Left lung (tissue), 14 donors: ENCODE measurements at places on chromosomes 3 and 15. TPM values are rescaled to one million over a fixed set of nuclear protein-coding genes. Genes with fewer than 3 reads are reported as not detected.

Gene LIPH
- polyA plus RNA-seq, result 3.6 TPM

Gene CIP2A
- polyA plus RNA-seq, result 14.0 TPM

DNA sequence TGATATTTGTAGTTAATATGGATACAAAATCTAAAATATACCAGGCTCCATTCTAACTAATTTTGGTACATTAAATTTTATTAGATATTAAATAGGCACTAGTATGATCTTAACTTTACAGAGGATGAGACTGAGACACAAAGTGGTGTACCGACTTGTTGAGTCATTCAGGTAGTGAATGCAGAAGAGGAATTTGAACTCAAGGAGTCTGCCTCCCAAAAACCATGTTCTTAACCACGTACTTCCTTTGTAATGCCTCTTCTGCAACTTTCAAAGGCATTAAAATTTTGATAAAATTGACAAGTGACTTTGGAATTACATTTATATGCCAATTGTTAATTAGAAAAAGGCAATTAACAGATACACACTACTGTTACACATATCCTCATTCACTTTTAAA is 61.8 kb downstream of the ZBBX start:
- no peak for DNase-seq

GRCh38 chr3:30181178-30181465 is 425.3 kb upstream of the TGFBR2 start:
- no peak for DNase-seq

Gene FANCD2OS
- 0.82 TPM for polyA plus RNA-seq

DNA sequence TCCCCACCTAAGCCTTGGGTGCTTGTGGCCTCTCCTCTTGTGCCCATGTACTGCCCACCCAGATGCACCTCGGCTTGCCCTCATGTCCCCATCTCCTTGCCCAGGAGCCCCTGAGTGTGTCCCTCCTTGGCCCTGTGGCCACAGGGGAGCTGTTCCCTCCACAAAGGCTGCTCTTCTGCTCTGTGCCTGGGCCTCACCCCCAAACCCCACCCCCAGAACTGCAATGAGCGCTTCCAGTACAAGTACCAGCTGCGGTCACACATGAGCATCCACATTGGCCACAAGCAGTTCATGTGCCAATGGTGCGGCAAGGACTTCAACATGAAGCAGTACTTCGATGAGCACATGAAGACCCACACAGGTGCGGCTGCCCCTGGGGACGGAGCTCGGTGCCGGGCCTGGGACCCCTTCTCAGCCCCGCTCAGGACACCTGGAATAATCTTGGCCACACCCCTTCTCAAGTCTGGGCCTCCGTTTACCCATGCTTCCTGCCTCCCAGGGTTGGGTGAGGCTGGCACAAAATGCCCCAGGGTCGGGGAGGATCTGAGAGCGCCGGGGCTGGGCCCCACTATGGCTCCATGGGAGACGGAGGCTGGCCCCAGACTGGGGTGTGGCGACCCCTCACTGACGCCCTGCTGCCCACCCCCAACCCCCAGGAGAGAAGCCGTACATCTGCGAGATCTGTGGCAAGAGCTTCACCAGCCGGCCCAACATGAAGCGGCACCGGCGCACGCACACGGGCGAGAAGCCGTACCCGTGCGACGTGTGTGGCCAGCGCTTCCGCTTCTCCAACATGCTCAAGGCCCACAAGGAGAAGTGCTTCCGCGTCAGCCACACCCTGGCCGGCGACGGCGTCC is 10.3 kb downstream of the ZBTB47 start:
- DNase-seq, result no peak

- no peak for DNase-seq
Observed at GRCh38 chr3:112247900-112248299, 46.1 kb downstream of the SLC9C1 start.

Gene NFKBIZ
- 41.0 TPM for polyA plus RNA-seq

- DNase-seq, result peak; percentile 49
Observed at GRCh38 chr3:24640330-24640877, 145.8 kb upstream of the THRB start.

DNA sequence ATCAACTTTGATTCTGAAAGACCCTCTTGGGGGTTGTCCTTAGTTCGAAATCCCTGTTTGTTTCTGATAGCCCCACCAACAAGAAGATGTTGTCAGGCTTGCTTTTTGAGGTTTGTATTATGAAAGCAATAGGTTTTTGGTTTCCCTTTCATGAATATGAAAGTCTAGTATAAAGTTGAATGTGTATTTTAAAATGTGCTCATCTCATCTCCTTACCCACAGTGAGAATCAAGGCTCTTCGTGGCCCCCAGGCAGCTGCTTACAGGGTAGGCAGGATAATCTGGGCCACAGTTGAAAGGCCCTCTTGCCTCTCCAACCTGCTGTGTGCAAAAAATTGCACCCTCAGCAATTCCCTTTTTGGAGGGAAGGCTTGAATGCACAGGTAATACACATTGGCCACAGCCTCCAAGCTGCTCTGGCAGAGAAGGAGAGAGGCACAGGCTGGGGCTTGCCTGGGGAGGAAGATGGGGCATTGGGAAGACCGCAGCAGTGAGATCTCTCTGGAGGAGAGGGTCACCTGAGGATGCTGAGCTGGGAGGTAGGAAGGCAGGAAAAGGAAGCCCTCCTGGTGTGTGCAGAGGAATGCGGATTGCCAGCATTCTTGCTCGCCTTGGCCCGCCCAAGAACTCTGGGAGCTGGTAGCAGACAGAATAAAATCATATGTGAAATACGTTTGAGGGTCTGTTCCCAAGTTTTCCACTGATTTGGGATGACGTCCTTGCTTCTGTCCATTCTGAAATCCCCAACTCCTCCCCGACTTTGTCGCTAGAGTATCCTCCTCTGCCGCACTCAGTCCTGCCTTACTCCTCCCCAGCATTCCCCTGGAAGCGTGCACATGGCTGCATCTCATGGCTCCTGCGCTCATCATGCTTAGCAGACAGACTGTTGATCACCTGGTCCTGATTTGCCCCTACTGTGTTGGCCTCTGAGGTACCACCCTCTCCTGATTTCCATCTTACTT is 196.4 kb downstream of the RPLP1 start:
- no peak for DNase-seq

DNA sequence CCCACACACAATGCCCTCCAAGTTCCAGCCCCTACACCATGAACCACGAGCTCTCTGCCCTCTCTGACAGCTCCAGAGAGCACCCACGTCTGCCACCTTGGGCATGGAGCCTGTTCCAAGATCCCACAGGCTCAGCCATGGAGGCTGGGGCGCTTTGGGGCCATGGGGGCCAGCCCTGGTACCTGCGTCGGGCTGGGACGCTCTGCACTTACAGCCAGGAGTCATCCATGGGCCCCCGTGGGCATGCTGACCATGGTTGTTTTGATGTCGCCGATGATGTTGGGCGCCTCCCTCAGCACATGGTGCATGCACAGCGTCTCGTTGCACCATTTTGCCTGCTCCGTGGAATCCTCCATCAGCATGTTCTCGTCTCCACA is 51.9 kb upstream of the UBE2Q2 start:
- no peak for DNase-seq

GRCh38 chr15:66996094-66996493 is 69.3 kb upstream of the SMAD3 start:
- DNase-seq, result no peak

Gene DUOXA2
- 0.11 TPM for polyA plus RNA-seq

GRCh38 chr15:96344706-96345559 is 14.4 kb downstream of the NR2F2 start:
- DNase-seq, result no peak

Gene THRB
- polyA plus RNA-seq, result 18.1 TPM

GRCh38 chr15:69631978-69632377 is 179.4 kb downstream of the RPLP1 start:
- no peak for DNase-seq

DNA sequence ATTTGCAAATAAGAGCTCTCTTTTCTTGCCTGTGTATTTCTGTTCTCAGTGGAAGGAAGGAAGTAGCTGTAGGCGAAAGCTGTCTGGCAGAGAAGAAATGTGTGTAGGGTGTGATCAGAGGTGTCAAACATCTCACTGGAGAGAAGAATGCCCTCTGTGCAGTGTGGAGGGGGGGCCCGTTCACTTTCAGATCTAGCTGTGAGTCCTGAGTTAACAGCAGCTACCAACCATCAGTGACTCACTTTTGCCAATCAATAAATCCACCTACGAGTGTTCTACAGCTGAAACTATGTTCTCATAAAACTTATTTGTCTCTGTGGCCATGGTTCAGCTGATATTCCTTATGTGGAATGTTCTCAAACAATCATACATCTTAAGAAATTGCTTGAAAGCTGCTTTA is 103.7 kb downstream of the FRMD4B start:
- DNase-seq, result no peak
